NCI-H748 treated with DMSO at 0.1 percent for 48 hours (cell line): ENCODE measurements at places on chromosomes 11 and 22.

- no peak for DNase-seq
These were observed 14.1 kb upstream of the KIAA0930 start for GRCh38 chr22:45254789-45255278.

- DNase-seq, result no peak
These were observed 5.8 kb downstream of the VSTM5 start for GRCh38 chr11:93844568-93844967.

GRCh38 chr11:45454917-45455401, 168.8 kb upstream of the SYT13 start:
- no peak for DNase-seq

- DNase-seq, result no peak
These were observed 30.0 kb downstream of the PARVG start for GRCh38 chr22:44210722-44211121.
